ENCODE measurements at places on chromosomes 7 and 10.

- H3K27me3 ChIP-seq = peaks cover 9% of the 10 kb centered on the region
- DNase-seq = no peak
- peaks cover 8% of the 10 kb centered on the region for H3K4me1 ChIP-seq
- no peak overlapping the region for H3K27ac ChIP-seq
- H3K36me3 ChIP-seq = no peaks in the 10 kb centered on the region
Observed at GRCh38 chr10:26931223-26931622, 70.5 kb upstream of the ABI1 start.

- no peak overlapping the region for H3K27ac ChIP-seq
- H3K4me3 ChIP-seq = no peak overlapping the region
- H3K4me1 ChIP-seq = peaks cover 15% of the 10 kb centered on the region
- H3K36me3 ChIP-seq = peaks cover 5% of the 10 kb centered on the region
Observed at GRCh38 chr7:151708610-151709009, 168.3 kb downstream of the PRKAG2 start.

DNA sequence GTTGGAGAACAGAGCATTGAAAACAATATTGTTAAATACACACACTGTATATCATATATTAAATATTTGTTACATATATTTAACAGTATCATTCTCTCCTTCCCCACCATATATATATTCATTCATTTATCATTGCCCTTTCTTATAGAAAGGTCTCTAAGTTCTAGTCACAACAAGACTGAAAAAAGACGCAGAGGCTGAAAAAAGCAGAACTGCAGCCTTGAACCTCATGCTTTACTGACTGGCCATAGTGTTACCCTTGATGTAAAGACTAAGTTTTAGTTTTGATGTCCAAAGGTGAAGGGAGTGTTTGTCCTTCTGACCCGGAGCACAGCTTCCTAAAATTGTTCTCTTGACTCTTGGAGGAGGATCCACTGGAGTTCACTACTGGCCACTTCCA is 247.9 kb downstream of the PTEN start:
- H3K4me1 ChIP-seq = peaks cover 23% of the 10 kb centered on the region
- H3K27ac ChIP-seq = peak overlapping the region; percentile 75
- peak overlapping the region; percentile 33 for H3K4me3 ChIP-seq

GRCh38 chr10:16583382-16583781 is 61.7 kb upstream of the C1QL3 start:
- H3K27me3 ChIP-seq = peaks cover 20% of the 10 kb centered on the region
- no peak overlapping the region for H3K4me3 ChIP-seq
- no peak for DNase-seq
- H3K36me3 ChIP-seq = no peaks in the 10 kb centered on the region
- H3K27ac ChIP-seq = no peak overlapping the region

GRCh38 chr10:76874896-76875295 is 762.7 kb downstream of the KCNMA1 start:
- no peaks in the 10 kb centered on the region for H3K36me3 ChIP-seq
- H3K27me3 ChIP-seq = no peaks in the 10 kb centered on the region
- peaks cover 11% of the 10 kb centered on the region for H3K4me1 ChIP-seq
- no peak for DNase-seq

GRCh38 chr7:937856-938484 is 16.5 kb downstream of the ADAP1 start:
- H3K4me1 ChIP-seq = peaks cover 29% of the 10 kb centered on the region
- no peaks in the 10 kb centered on the region for H3K27me3 ChIP-seq
- H3K36me3 ChIP-seq = peaks cover 34% of the 10 kb centered on the region
- H3K4me3 ChIP-seq = peak overlapping the region; percentile 29
- H3K27ac ChIP-seq = peak overlapping the region; percentile 87

DNA sequence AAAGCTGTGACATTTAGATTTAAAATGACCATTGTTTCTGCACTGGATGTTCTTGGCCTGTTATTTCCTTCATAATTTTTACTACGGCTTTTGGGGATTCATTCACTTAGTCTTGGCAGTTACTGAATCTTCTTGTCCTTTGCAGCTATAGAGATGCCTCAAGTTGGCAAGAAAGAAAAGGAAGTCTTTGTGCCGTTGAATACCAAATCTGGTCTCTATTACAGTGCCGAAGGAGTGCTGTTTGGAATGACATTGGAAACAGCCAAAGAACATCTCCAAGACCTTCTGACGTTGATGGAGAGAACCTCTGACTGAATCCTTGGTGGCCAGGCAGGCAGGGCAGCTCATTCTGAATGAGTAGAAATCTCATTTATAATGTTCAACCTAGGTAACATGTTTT is 54.3 kb upstream of the NRP1 start:
- no peak for DNase-seq
- no peak overlapping the region for H3K27ac ChIP-seq
- H3K36me3 ChIP-seq = no peaks in the 10 kb centered on the region
- H3K4me3 ChIP-seq = no peak overlapping the region

GRCh38 chr7:51141451-51142003 is 175.1 kb downstream of the COBL start:
- H3K36me3 ChIP-seq = no peaks in the 10 kb centered on the region
- no peak overlapping the region for H3K4me3 ChIP-seq
- H3K27me3 ChIP-seq = peaks cover 5% of the 10 kb centered on the region
- H3K4me1 ChIP-seq = peaks cover 8% of the 10 kb centered on the region
- DNase-seq = no peak
- H3K27ac ChIP-seq = no peak overlapping the region

DNA sequence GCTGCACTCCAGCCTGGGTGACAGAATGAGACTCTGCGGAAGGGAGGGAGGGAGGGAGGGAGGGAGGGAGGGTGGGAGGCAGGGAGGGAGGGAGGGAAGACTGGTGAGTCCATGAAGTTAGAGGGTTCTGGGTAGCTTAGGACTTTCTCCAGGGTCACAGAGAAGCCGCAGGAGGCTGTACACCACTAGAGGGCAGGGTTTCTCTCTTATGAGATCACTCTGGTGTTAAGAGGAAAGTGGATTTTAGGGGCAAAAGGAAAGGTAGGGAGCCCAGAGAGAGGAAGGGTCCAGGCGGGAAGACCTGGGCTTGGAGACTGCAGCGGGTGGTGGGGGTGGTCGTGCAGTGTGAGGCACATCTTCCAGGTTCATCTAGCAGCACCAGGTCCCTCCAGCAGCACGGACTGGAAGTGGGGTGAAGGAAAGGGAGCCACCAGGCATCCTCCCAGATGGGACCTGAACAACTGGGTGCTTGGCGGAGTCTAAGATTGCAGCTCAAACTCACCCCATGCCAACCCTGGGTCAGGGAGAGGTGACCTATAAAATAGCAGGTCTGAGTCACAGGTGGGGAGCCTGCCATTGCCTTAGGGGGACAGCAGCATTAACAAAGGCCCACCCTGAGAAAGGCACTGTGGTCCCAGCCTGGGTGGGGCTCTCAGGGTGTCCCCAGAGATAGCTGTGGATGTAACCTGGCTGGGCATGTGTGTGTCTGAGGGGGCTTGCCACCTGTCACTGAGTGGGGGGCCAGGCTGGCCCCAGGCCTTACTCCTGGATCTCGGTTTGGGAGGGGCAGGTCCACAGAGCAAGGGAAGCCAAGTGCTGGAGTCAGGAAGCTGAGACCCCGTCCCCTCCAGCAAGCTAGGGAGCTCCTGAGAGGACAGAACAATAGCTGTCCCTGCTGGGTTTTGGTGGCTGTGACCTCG is 48.5 kb upstream of the SLC29A3 start:
- no peak overlapping the region for H3K4me3 ChIP-seq
- H3K36me3 ChIP-seq = no peaks in the 10 kb centered on the region
- H3K4me1 ChIP-seq = no peaks in the 10 kb centered on the region
- no peak overlapping the region for H3K27ac ChIP-seq
- no peak for DNase-seq
- peaks cover 17% of the 10 kb centered on the region for H3K27me3 ChIP-seq

DNA sequence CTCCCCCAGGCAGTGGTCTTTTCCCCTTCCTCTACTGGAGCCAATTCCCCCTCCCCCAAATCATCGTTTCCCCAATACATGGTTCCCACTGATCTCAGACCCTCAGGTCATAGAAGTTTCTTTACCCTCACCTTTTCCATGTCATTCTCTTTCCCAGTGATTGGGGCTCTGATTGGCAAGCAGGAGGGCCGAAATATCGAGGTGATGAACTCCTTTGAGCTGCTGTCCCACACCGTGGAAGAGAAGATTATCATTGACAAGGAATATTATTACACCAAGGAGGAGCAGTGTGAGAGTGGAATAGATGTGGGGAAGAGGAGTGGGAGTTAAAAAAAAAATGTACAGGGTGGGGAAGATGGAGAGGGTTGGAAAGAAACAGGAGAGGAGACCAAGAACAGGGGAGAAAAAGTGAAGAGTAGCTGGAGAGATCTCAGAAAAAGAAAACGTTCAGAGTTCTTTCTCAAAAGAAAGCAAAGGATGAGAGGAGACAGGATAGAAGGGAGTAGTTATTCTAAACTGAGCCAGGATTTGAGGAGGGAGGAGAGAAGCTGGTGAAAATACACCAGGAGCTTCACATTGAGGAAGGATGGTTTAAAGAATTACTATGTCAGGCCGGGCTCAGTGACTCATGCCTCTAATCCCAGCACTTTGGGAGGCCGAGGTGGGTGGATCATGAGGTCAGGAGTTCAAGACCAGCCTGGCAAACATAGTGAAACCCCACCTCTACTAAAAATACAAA is 858 bp downstream of the COPS6 start:
- peaks cover 41% of the 10 kb centered on the region for H3K36me3 ChIP-seq
- H3K27me3 ChIP-seq = no peaks in the 10 kb centered on the region
- no peak for DNase-seq
- peak overlapping the region; percentile 96 for H3K27ac ChIP-seq
- peaks cover 46% of the 10 kb centered on the region for H3K4me1 ChIP-seq

DNA sequence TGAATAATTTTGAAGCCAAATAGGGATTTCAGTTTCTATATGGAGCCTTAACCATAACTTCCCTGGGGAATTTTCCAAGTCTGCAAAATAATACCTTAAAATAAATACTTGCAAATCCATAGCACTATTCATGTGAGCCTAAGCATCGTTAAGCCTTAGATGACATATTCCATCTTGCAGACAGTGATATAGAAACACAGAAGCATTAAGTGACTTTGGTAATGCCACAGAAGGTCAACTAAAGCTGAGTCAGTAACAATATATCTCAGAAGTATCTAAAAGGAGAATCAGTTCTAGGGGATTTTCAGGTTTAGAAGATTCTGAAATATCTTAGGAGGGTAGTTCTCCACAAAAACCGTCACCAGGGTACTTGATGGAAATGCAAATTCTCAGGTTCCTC is 163.4 kb upstream of the COL1A2 start:
- no peak overlapping the region for H3K4me3 ChIP-seq
- H3K27me3 ChIP-seq = no peaks in the 10 kb centered on the region
- DNase-seq = no peak
- H3K27ac ChIP-seq = no peak overlapping the region
- H3K4me1 ChIP-seq = no peaks in the 10 kb centered on the region
- H3K36me3 ChIP-seq = no peaks in the 10 kb centered on the region

- no peak overlapping the region for H3K27ac ChIP-seq
- no peak overlapping the region for H3K4me3 ChIP-seq
- H3K27me3 ChIP-seq = no peaks in the 10 kb centered on the region
- DNase-seq = peak; percentile 4
- peaks cover 12% of the 10 kb centered on the region for H3K36me3 ChIP-seq
Observed at GRCh38 chr7:140923358-140924006, 1.2 kb downstream of the BRAF start.

GRCh38 chr10:64814201-64814600 is 1293.0 kb downstream of the REEP3 start:
- DNase-seq = no peak
- no peaks in the 10 kb centered on the region for H3K4me1 ChIP-seq
- no peaks in the 10 kb centered on the region for H3K27me3 ChIP-seq
- no peak overlapping the region for H3K4me3 ChIP-seq

GRCh38 chr10:117731121-117731791 is 188.7 kb downstream of the EMX2 start:
- no peak overlapping the region for H3K27ac ChIP-seq
- H3K36me3 ChIP-seq = no peaks in the 10 kb centered on the region
- peaks cover 48% of the 10 kb centered on the region for H3K27me3 ChIP-seq
- DNase-seq = no peak
- no peaks in the 10 kb centered on the region for H3K4me1 ChIP-seq
- no peak overlapping the region for H3K4me3 ChIP-seq

DNA sequence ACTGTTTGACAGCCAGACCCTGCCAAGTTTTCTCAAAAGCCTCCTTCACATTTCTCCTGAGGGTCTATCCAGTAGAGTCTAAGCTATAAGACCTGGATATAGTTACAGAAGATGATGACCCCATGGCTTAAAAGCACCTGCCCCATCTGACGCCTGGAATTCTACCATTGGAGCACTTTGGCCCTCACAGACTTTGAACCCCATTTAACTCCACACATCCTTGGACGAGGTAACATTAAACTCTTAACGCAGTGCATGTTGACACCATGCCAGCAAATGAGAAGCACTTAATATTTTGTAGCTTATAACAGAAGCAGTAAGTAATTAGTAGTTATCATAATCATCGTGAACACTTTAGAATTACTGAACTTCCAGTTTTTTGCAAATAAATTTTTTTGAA is 61.9 kb upstream of the SMNDC1 start:
- H3K4me1 ChIP-seq = peaks cover 59% of the 10 kb centered on the region

DNA sequence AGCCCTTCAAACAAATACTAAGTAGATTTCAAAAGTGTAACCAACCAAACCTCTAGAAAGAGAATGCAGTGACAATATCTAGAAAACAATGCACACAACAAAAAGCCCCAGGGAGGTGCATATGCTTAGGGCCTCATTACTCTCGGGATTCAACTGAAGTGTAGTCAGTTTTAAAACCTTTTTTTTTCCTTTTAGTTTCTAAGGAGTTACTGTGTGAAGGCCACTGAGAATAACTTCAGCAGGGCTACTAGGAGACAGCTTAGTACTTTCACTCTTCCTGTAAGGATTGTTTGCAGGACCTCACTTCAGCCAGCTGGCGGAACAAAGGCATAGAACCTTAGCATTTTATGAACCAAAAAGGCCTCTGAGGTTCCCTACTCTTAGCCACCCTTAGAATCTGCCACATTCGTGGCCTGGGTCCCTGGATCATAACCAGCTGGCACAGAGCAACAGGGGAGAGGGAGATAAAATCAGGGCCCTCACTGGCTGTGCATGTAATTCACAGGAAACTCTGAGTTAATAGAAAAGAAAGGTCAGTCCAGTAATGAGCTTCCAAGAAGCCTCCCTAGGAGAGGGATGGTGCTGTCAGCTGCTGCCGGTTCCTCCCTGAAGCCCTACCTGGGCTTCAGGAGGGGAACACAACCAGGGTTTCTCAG is 3.6 kb downstream of the VOPP1 start:
- peaks cover 65% of the 10 kb centered on the region for H3K4me1 ChIP-seq
- DNase-seq = no peak

DNA sequence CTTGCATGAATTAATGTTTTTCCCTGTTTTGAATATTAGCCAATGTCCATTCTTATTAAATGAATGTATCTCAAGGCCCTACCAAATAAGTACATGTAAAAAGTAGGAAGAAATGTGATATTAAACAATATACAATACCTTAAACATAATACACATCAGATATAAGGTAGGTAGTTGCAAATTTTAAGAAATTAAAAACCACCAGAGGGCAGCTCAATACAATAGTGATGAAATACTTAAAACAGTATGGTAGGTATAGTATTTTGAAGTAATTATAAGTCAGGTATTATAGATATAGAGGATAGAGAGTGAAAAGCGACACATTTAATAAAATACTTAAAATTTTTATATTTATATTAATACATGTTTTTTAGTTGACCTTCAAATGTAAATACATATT is 43.6 kb upstream of the CDK14 start:
- no peaks in the 10 kb centered on the region for H3K27me3 ChIP-seq
- no peak for DNase-seq
- peaks cover 1% of the 10 kb centered on the region for H3K4me1 ChIP-seq
- H3K4me3 ChIP-seq = no peak overlapping the region
- no peak overlapping the region for H3K27ac ChIP-seq
